ENCODE measurements at places on chromosomes 2 and 18. TPM values are rescaled to one million over a fixed set of nuclear protein-coding genes. Genes with fewer than 3 reads are reported as not detected.

- no peak for DNase-seq
These were observed 35.1 kb upstream of the SLC14A1 start for GRCh38 chr18:45688833-45689232.

RGPD3 gene
- total RNA-seq = 0.49 TPM

GMPPA gene
- 18.1 TPM for total RNA-seq

GRCh38 chr2:199707593-199708185 lies 143.3 kb downstream of the FTCDNL1 start:
- no peak for DNase-seq

RAB17 gene
- 3.4 TPM for total RNA-seq

DNA sequence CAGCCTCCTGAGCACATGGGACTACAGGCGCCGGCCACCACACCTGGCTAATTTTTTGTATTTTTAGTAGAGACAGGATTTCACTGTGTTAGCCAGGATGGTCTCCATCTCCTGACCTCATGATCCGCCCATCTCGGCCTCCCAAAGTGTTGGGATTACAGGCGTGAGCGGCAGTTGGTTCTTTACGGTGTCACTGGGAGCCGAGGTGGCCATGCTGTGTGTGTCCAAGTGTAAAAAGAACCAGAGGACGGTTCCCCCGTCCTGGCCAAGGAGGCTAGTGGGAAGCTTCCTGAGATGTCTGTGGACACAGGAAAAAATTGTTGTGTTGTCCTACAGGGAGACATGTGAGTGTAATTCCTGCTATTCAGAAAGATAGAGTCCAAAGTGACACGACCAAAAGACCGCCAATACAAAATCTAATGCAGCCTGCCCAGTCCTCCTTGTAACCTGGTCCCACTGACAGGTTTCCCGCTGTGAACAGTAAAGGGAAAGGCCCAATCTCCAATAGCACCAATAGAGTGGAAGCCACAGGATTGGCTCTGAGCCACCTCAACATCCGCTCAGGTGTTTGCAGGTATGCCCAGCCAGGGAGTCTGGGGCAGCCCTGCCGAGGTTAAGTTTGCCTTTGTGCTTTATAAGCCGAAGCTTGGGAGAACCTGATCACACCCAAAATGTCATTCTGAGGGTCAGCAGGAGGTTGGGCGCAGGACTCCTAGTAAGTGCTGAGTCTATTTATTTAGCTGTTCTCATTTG lies 40.6 kb downstream of the NCK2 start:
- DNase-seq = no peak

- DNase-seq = no peak
These were observed 52.1 kb upstream of the ACAA2 start for GRCh38 chr18:49865401-49865800.

GRCh38 chr2:15588329-15588919 lies 3.2 kb upstream of the DDX1 start:
- DNase-seq = no peak

DNA sequence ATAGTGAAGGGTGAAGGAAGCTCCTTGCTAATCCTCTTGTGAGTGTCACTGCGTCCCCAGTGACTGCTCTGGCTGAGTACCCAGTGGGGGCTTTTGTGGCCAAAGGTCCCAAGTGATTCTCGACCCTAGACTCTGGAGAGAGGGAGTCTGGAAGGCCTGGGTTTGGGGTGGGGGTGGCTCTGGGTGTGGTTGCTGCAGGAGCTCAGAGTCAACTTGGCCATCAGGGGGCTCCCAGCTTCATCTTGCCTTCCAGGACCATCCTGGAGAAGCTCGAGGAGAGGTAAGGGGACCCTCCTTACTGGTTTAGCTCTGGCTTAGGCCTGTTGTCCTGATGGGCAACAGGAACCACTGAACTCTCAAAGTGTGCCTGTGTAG lies 592 bp downstream of the PSD4 start:
- DNase-seq = no peak

- DNase-seq = no peak
These were observed 55.0 kb upstream of the ITM2C start for GRCh38 chr2:230809677-230810251.

ITGB6 gene
- 42.2 TPM for total RNA-seq

ZEB2 gene
- total RNA-seq = 56.5 TPM

DNA sequence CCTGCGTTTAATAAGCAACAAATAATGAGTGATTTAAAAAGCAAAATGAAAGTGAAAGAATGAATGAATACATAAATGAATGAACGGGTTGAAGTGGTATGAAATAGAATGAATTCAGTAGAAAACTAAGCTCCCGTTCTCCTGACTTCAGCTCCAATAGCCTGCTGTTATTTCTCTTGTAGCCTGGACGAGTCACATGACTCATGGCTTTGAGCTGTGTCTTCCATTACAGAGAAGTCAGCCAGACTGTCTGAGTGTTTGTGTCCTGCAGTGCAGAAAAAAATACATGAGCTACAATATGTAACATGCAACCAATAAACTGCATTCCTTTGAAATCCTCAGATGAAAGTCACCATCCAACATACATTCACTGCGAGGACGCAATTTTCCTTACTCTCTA lies 21.2 kb downstream of the SCG2 start:
- no peak for DNase-seq

FLACC1 gene
- total RNA-seq = 0.56 TPM

- no peak for DNase-seq
These were observed 13.0 kb downstream of the AMER3 start for GRCh38 chr2:130768191-130768855.

- no peak for DNase-seq
These were observed 15.9 kb upstream of the KLHL30 start for GRCh38 chr2:238122287-238123217.

DNA sequence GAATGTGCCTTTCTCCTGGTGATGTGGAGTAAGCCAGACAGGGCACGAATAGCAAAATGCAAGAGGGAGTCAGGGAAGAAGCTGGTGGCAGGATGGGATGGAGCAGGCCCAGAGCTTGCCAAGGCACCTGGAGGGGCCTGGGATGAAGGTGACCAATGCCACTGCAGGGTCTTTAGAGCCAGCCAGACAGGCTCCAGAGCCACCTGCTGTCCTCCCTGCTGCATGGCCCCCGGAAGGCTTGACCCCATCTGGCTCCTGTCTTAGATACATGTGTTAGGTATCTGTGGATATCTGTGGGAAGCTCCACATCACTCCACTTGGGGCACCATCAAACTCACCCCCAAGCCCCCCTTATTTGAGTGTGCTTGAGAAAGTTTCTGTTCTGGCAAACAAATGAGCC lies 99.9 kb upstream of the ATL2 start:
- DNase-seq = no peak

GRCh38 chr2:97870396-97870843 lies 125.3 kb downstream of the TMEM131 start:
- DNase-seq = no peak

SMPD4 gene
- 34.1 TPM for total RNA-seq

- DNase-seq = no peak
These were observed 67.7 kb downstream of the NCK2 start for GRCh38 chr2:105812180-105813044.

CD8B2 gene
- total RNA-seq = 0.19 TPM

RAB6C gene
- not detected for total RNA-seq

DNA sequence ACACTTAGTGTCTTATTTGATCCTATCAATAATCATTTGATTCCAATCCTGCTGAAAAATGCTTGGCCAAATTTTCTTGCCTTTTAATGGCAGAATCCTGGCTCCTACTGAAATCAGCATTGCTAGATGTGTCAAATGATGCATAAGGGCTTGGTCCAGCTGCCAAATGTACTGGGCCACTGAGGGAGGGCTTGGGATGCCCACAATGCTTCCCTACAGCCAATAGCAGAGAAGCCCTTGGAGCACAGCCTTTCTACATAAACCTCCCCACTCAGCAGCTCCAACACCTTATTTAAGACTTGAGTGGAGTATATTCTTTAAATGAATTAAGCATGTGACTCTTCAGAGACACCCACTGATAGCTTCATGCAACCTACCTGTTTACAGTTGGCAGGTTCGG lies 3.6 kb downstream of the ALK start:
- DNase-seq = no peak

GRCh38 chr2:146818122-146818521 lies 1026.7 kb upstream of the ACVR2A start:
- no peak for DNase-seq

GRCh38 chr2:183219888-183220287 lies 95.6 kb downstream of the NUP35 start:
- no peak for DNase-seq

DNA sequence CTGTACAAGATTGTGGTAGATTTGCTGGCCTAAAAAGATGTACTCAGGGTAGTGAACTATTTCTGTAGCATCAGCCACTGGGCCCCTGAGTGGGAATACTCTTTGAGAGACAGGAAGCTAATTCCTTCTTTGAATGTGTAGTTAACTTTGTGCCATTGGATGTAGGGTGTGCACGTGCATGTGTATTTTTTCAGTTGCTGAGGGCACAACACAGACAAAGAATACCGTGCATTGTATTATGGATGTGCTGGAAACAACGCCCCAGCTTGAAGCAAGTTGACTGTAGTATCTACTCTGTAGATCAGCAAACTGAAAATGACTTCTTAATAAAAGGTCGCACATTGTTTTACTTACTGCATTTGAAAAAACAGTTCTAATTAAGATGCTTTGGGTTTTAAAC lies 14.1 kb downstream of the CRIM1 start:
- no peak for DNase-seq

DNA sequence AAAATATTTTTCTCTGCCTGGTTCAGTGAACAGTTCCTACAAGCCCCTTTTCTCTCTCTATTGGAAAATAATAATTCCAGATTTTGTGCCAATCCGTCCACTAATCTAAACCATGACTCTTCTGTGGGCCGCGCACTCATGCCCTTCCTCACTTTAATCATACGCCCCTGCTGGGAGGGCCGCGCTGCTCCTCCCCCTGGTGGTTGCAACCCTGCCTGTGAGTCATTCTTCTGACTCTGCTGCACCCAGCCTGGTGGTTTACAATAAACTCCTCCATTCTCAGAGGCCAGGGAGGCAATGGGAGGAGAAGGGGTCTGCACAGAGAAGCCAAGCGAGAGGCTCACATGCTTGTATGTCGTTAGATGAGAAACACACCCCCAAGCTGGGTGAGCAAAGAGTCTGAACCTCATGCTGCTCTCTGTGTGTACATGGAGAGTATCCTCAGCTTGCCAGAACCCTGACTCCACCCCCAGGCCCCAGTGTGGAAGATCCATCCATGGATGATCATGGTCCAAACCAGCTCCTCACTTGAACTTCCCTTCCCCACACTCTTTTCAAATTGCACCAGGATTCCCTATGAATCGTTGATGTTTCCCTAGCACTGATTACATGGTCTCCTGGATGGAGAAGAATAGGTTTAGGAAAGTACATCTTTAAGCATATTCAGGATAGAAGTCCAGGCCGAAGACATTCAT lies 228.9 kb downstream of the ANKRD30B start:
- DNase-seq = no peak

- no peak for DNase-seq
These were observed 418.3 kb downstream of the LPIN1 start for GRCh38 chr2:12164689-12165088.

- DNase-seq = no peak
These were observed 59.6 kb upstream of the TMEM163 start for GRCh38 chr2:134778372-134778771.

DNA sequence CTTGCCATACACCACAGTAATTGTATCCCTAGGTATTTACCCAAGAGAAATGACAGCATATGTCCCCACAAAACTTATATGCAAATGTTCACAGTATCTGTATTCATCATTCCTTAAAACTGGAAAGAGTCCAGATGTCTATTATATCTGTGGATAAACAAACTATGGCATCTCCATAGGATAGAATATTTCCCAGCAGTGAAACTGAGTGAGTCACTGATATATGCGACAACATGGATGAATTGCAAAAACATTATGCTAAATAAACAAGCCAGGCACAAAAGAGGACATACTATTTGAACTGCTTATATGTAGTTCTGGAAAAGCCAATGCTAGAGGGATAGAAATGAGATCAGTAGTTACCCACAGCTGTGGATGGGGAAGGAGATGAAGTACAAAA lies 359.4 kb upstream of the DSEL start:
- no peak for DNase-seq

- DNase-seq = no peak
These were observed 22.7 kb downstream of the KCNF1 start for GRCh38 chr2:10934308-10934978.

GRCh38 chr2:177302552-177302951 lies 38.0 kb upstream of the NFE2L2 start:
- no peak for DNase-seq

- no peak for DNase-seq
These were observed 20.3 kb upstream of the GLI2 start for GRCh38 chr2:120715353-120715752.

DNA sequence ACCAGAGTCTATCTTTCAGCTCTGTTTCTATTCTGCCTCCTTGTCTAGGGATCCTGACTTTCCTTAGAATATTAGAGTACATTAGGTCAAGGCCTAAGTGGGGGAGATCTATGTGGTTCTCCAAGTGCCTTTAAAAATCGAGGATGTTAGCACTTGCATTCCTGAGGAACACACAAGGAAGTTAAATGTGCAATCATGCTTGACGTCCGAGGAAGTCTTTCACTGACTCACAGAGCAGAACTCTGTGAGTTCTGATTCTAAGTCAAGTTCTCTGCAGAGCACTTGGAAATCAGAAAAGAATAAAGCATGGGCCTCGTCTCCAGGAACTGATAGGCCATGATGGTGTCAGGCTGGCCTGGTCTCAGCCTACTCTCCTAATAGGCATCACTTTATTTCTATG lies 17.2 kb downstream of the FHOD3 start:
- DNase-seq = no peak

DNA sequence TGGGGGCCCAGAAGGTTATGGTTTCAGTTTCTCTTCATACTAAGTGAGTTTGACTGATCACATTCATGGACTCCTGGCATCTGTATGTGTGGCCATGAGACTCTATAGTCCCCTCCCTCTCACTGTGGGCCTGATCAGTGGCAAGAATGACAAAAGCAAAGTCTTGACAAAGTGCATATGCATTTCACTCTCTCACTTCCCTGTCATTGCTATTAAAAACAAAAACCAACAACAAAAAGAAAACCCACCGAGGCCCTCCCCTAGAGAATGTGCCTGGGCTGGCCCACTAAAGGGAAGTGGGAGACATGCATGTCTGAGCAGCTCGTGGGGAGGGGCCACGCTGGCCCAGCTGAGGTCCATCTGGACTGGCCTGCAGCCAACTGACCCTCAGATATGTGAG lies 600.1 kb upstream of the RAB6C start:
- DNase-seq = no peak

GRCh38 chr2:187091664-187092063 lies 242.7 kb upstream of the ZSWIM2 start:
- DNase-seq = no peak

UCN gene
- total RNA-seq = not detected

COL3A1 gene
- 119 TPM for total RNA-seq

SP100 gene
- total RNA-seq = 64.0 TPM

DPYSL5 gene
- total RNA-seq = not detected

Measured in esophagus squamous epithelium (tissue), 5 donors.